Mesothelial cell of epicardium (in vitro differentiated cells): ENCODE measurements at places on chromosomes 1 and 21. TPM values are rescaled to one million over a fixed set of nuclear protein-coding genes. Genes with fewer than 3 reads are reported as not detected.
A peak's percentile ranks its signal among the peaks of the same experiment; 100 is the strongest.

DNA sequence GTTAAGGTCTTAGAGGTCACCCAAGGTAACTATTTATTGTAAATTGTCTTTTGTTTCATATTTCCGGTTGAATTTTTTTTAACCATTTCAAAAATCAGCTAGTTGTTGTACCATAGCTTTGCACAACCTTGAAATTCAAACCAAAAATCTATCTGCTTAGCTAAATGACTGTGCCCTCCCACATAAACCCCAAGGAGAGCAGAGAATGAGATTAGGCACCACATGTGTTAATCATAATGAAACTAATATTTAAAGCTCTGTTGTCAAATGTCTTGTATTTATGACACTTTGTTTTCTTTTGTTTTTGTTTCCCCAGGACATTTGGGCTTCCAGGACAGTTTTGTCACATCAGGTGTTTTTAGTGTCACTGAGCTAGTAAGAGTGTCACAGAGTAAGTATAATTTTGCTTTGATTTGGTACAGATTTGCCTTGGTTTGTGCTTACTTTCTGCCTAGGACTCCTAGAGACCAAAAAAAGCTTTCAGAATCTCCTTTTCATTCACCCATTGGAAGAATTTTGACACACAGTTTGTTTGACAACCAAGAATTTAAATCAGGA is 249.9 kb downstream of the NFIA start:
- no peak overlapping the region for H3K4me3 ChIP-seq
- peaks cover 18% of the 10 kb centered on the region for H3K36me3 ChIP-seq
- H3K27ac ChIP-seq: peak overlapping the region; percentile 82
- DNase-seq: no peak
- H3K27me3 ChIP-seq: no peaks in the 10 kb centered on the region

GRCh38 chr21:31892686-31893085 is 19.9 kb downstream of the HUNK start:
- H3K27ac ChIP-seq: peak overlapping the region; percentile 78
- H3K4me3 ChIP-seq: no peak overlapping the region
- H3K36me3 ChIP-seq: no peaks in the 10 kb centered on the region
- peaks cover 77% of the 10 kb centered on the region for H3K4me1 ChIP-seq

DNA sequence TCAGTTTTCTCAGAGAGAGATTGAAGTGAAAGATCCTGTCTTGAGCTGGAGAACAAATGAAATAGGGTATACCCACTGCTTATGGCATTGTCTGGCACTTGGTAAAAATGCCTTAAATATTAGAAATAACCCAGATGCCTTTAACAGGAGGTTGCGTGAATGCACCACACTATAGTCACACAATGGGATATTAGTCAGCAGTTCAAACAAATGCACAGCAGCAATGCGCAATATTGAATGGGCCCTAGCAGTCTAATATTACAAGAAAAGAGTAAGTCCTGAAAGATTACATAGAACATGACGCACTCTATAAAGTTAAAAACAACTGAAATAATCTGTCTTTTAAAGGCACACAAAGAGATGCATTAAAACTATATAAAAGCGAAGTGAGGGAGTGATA is 161.1 kb downstream of the EDEM3 start:
- peaks cover 4% of the 10 kb centered on the region for H3K36me3 ChIP-seq
- peaks cover 69% of the 10 kb centered on the region for H3K4me1 ChIP-seq
- H3K4me3 ChIP-seq: no peak overlapping the region

DNA sequence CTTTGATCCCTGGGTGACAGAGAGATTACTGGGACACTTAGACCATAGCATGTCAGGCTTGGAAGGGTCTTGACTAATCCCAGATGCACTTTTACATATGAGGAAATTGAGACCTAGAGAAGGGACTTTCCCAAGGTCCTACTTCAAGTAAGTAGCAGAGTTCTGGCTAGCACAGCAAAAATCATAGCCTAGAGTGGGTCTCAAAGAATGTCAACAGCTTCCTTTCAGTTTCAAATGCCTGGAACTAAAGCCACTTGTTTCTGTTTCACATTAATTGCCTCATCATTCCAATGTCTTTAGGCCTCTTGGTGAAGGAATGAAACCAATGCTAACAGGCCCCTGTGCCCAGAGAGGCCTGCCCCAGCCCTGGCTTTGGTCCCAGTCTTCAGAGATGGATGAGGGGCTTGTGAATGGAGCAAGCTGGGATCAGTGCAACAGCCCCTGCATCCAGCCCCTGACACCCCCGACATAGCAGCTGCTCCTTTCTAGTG is 26.6 kb downstream of the ATF3 start:
- no peak overlapping the region for H3K4me3 ChIP-seq
- H3K27me3 ChIP-seq: peaks cover 13% of the 10 kb centered on the region
- no peaks in the 10 kb centered on the region for H3K36me3 ChIP-seq
- DNase-seq: no peak

- no peak for DNase-seq
- no peaks in the 10 kb centered on the region for H3K36me3 ChIP-seq
- H3K4me1 ChIP-seq: peaks cover 8% of the 10 kb centered on the region
Observed at GRCh38 chr1:117653732-117654492, 48.1 kb downstream of the TENT5C start.

DNA sequence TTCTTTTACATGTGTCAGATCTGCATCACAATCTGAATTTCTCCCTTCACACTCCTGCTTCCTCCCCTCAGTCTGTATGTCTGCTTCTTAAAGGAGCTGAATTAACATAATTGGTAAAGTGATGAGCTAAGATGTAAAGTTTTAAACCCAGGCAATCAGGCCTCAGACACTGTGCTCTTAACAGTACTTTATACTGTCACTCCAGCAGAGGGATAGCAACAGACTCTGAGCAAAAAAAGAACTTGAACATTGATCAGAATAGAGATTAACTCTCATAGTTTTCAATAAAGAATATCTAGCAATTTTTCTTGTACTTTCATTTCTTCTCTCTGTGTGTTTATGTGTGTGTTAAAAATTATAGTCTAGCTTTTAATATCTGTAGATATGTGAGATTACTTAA is 110.3 kb downstream of the DUSP10 start:
- peaks cover 5% of the 10 kb centered on the region for H3K4me1 ChIP-seq
- no peak overlapping the region for H3K27ac ChIP-seq
- no peaks in the 10 kb centered on the region for H3K27me3 ChIP-seq
- H3K4me3 ChIP-seq: no peak overlapping the region
- no peak for DNase-seq

DNA sequence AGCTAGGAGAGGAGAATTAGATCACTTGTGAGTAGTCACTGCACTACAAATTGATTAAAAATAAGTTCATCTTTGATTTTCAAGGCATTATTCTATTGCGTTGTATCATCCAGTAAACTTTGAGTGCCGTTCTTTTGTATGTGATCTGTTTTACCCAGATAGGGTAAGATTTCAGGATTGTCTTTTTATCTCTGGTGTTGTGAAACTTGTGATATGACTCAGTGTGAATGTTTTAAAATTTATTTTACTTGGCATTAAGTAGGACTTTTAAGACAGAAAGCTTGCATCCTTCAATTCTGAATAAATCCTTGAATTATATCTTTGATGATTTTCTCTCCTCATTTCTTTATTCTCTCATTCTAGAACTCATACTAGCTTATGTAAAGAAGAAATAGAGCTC is 93.3 kb upstream of the ADAMTS5 start:
- no peak for DNase-seq
- no peak overlapping the region for H3K4me3 ChIP-seq
- H3K4me1 ChIP-seq: peaks cover 12% of the 10 kb centered on the region
- H3K27me3 ChIP-seq: no peaks in the 10 kb centered on the region

- DNase-seq: no peak
- no peaks in the 10 kb centered on the region for H3K4me1 ChIP-seq
- no peaks in the 10 kb centered on the region for H3K36me3 ChIP-seq
- no peak overlapping the region for H3K4me3 ChIP-seq
- H3K27ac ChIP-seq: no peak overlapping the region
Observed at GRCh38 chr1:106995970-106996369, 60.5 kb upstream of the PRMT6 start.

DNA sequence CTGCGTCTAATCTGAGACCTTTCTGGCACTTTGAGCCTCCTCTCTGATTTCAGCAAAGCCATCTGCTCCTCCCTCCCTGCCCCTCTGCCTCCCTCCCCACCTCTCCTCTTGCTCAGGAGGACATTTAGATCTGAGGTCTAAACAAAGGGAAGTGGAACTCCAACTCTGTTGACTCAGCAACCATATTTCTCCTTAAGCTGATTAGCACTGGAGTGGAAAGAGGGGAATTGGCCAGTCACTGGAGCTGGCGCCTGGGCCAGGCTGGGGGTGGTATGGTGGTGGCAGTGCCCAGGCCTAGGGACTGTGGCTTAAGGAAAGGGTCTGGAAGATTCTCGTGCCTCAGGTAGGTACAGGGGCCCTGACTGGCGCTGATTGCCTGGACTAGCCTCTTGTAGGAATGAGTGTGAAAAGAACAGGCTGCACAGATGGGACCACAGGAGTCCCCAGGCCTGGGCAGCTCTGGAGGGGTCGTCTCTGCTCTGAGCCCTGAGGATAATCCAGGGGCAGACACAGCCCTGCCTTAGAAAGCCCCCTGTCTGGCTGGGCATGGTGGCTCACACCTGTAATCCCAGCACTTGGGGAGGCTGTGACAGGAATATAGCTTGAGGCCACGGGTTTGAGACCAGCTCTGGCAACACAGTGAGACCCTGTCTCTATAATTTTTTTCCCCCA is 11.9 kb downstream of the SH2D2A start:
- H3K4me3 ChIP-seq: no peak overlapping the region
- H3K36me3 ChIP-seq: peaks cover 13% of the 10 kb centered on the region
- H3K27ac ChIP-seq: no peak overlapping the region
- H3K27me3 ChIP-seq: peaks cover 6% of the 10 kb centered on the region
- peaks cover 27% of the 10 kb centered on the region for H3K4me1 ChIP-seq

- no peak for DNase-seq
- no peak overlapping the region for H3K4me3 ChIP-seq
- peaks cover 30% of the 10 kb centered on the region for H3K4me1 ChIP-seq
- H3K27me3 ChIP-seq: no peaks in the 10 kb centered on the region
- no peak overlapping the region for H3K27ac ChIP-seq
Observed at GRCh38 chr1:64495878-64496277, 25.9 kb downstream of the CACHD1 start.

DNA sequence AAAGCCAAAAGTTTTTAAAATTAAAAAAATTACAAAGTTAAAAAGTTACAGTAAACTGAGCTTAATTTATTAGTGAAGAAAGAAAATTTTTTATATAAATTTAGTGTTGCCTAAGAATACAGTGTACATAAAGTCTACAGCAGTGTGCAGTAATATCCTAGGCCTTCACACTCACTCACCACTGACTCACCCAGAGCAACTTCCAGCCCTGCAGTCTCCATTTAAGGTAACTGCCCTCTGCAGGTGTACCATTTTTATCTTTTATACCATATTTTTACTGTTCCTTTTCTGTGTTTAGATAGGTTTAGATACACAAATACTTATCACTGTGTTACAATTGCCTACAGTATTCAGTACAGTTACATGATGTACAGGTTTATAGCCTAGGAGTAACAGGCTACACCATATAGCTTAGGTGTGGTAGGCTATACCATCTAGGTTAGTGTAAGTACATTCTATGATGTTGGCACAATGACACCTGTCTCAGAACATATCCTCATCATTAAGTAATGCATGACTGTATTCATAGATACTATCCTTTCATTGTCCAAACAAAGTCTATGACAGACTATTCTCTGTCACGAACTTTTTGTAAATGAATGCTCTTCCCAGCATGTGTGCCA is 78.6 kb upstream of the PBX1 start:
- H3K4me3 ChIP-seq: no peak overlapping the region
- no peaks in the 10 kb centered on the region for H3K36me3 ChIP-seq
- peaks cover 2% of the 10 kb centered on the region for H3K4me1 ChIP-seq

GRCh38 chr1:181396811-181397210 is 86.5 kb upstream of the CACNA1E start:
- H3K4me3 ChIP-seq: no peak overlapping the region
- no peak overlapping the region for H3K27ac ChIP-seq

GRCh38 chr1:100924212-100924611 is 28.3 kb downstream of the SLC30A7 start:
- DNase-seq: no peak
- no peaks in the 10 kb centered on the region for H3K27me3 ChIP-seq
- H3K4me1 ChIP-seq: peaks cover 17% of the 10 kb centered on the region
- H3K36me3 ChIP-seq: peaks cover 20% of the 10 kb centered on the region
- no peak overlapping the region for H3K4me3 ChIP-seq
- H3K27ac ChIP-seq: peak overlapping the region; percentile 4

DNA sequence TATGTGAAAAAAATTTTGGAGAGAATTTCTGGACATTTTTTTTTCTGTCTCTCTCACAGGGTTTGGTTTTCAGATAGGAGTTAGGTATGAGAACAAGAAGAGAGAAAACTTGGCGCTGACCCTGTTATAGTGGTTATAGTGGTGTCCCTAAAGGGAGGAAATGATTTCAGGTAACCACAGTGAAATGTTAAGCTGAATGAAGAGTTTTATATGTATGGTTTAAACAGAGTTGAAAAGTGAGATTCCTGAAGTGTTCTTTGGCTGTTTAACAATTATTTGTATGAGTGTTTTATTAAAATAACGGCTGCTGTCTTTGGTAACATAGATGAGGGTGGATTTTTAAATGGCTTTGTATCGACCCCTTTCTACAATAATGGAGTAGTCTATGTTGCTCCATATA is 6.3 kb downstream of the RBM15 start:
- H3K4me1 ChIP-seq: peaks cover 71% of the 10 kb centered on the region
- H3K27me3 ChIP-seq: no peaks in the 10 kb centered on the region
- H3K27ac ChIP-seq: peak overlapping the region; percentile 0
- H3K4me3 ChIP-seq: no peak overlapping the region
- no peak for DNase-seq

- no peak overlapping the region for H3K4me3 ChIP-seq
- H3K4me1 ChIP-seq: peaks cover 27% of the 10 kb centered on the region
- H3K27ac ChIP-seq: no peak overlapping the region
- peaks cover 16% of the 10 kb centered on the region for H3K27me3 ChIP-seq
- DNase-seq: no peak
Observed at GRCh38 chr1:157115429-157115838, 15.8 kb upstream of the ETV3L start.

DNA sequence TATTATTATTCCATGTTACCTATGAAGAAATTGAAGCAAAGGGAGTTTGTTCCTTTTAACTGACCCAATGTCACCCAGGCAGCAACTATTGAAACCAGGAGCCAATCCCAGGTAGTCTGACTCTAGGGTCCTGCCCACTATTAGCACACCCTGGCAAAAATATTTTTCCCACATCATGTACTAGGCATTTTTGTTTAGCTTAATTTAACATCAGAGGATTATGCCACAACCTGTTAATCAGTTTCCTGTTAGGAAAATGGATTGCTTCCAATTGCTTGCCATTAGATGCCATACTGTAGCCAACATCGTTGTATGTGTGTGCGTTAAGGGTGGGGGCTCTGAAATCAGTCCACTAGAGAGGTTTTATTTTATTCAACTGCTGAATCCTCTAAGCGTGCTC is 281.1 kb downstream of the DNM3 start:
- peaks cover 30% of the 10 kb centered on the region for H3K4me1 ChIP-seq
- H3K36me3 ChIP-seq: peaks cover 3% of the 10 kb centered on the region
- no peak overlapping the region for H3K27ac ChIP-seq
- DNase-seq: no peak
- H3K27me3 ChIP-seq: no peaks in the 10 kb centered on the region

- no peak overlapping the region for H3K27ac ChIP-seq
- no peaks in the 10 kb centered on the region for H3K4me1 ChIP-seq
- H3K4me3 ChIP-seq: no peak overlapping the region
- DNase-seq: no peak
Observed at GRCh38 chr1:235657747-235658526, 8.4 kb upstream of the GNG4 start.

GRCh38 chr1:169003864-169004516 is 102.5 kb upstream of the ATP1B1 start:
- H3K36me3 ChIP-seq: no peaks in the 10 kb centered on the region
- no peaks in the 10 kb centered on the region for H3K27me3 ChIP-seq
- DNase-seq: no peak
- peak overlapping the region; percentile 90 for H3K27ac ChIP-seq
- H3K4me3 ChIP-seq: no peak overlapping the region
- H3K4me1 ChIP-seq: peaks cover 25% of the 10 kb centered on the region

Gene GNPAT
- total RNA-seq: 33.4 to 36.3 TPM (median 34.0 TPM) in 3 replicates

Gene FMO4
- total RNA-seq: 4.4 to 5.9 TPM (median 5.4 TPM) in 3 replicates

Gene NR5A2
- total RNA-seq: 0.25 to 1.2 TPM (median 0.38 TPM) in 3 replicates

Gene NOS1AP
- 3.8 to 4.4 TPM (median 4.4 TPM) in 3 replicates for total RNA-seq

Gene C1orf87
- not detected in 3 replicates for total RNA-seq

Gene C1orf115
- 1.4 to 1.8 TPM (median 1.7 TPM) in 3 replicates for total RNA-seq

Gene PDC
- total RNA-seq: not detected in 3 replicates
